Activated T-helper 9 cell treated with anti-CD3 and anti-CD28 coated beads, Interleukin-2, amount 50 U/mL, for 16 hours (primary cell): ENCODE measurements at places on chromosomes 5 and 9.

DNA sequence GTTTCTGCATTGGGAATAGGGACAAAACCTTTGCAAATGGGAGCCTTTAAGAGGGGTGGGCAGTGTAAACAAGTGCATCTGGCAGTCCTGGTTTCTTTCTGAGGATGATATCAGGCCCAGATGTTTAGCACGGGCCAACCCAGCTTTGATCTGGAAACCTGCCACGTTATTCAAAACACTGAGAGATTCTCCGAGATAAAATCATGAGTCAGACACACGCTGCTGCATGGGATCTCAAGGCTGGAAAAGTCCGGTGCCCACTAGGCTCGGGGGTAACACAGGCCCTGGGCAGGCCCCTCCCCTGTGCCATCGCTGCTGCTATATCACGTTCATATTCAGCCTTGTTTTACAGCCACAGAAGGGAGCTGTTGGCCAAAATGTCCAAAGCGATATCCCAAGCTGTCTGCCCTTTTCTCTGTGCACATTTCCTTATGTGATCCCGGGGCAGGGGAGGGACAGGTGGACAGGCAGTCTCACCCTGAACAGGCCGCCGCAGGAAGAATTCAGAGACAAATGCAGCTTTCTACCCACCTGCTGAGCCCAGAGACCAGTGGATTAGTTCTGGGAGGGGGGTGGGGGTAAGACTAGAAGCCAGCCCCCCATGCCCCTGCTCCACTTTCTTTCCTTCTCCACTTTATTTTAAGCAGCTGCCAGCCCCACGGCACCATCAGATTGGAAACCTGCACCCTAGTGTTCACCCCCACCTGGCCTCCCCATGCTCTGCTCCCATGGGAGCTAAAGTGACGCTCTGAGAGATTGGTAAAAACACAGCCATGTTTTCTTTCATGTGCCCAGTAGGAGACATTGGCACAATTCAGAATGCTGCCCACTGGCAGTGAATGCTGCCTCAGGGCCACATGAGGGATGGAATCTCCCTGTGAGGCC lies 63.1 kb downstream of the TMOD1 start:
- no peak for DNase-seq

DNA sequence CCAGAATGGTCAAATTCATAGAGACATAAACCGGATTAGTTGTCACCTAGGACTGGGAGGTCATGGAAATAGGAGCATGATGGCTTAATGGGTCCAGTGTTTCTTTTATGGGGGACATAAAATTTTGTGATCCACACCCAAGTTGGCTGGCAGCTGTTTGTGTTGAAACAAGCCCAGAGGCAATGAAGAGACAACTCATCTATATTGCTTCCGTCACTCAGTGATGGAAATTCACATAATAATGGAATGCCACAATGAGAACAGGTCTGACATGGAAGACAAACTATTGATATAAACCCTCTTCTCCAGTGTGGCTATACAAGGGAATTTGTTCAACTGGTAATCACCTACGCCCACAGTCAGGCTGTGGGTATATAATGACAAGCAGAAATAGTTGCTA lies 173.2 kb downstream of the GNA14 start:
- no peak for DNase-seq

DNA sequence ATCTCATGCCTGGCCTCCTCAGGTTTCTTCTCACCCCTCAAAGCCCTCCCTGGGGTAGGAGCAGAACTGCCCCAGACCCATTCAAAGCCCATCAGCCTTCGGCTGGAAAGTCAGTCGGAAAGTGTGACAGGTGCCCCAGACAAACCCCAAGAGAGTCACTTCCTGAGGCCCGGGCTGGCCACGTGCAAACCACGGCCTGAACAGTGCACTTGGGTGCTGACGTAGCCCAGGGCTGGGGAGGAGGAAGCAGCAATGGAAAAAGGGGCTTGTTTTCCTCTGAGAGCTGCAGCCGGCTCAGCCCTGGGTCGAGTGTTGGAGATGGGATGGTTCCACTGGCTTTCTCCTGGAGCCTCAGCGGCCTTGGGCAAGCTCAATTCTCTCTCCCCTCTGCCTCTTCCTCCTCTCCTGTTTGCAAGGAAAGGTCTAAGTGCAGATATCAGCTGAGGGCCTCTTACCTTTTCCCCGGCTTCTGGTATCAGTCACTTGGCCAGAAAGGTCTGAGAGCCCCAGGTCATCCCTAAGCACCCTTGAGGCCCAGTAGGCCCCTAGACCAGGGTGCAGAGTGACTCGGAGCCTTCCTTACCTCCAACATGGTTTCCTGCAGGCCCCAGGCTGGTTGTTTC lies 5.9 kb upstream of the EGR1 start:
- DNase-seq, result peak; percentile 69

DNA sequence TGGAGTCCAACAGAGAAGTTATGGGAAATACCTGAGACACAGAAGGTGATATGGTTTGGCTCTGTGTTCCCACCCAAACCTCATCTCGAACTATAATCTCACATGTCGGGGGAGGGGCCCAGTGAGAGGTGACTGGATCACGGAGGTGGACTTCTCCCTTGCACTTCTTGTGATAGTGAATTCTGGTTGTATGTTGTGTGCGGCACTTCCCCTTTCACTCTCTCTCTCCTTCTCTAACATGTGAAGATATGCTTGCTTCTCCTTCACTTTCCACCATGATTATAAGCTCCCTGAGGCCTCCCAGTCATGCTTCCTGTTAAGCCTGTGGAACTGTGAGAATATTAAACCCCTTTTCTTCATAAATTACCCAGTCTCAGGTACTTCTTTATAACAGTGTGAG lies 96.1 kb downstream of the TMEM232 start:
- DNase-seq, result no peak

DNA sequence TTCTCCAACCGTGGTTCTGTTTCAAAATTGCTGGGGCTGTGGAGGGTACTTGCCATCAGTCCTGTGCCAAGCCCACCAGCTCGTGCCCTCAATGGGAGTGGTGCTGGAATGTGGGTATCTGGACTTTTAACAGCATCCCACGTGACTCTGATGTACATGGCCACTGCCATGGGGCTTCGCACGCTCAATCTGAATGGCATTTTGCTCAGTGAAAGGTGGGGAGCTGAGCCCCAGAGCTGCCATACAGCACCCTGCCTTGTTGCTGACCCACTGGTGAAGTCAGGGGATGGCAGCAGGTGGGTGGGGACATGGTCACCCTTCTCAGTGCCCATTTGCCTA lies 16.6 kb upstream of the SYNPO start:
- no peak for DNase-seq

DNA sequence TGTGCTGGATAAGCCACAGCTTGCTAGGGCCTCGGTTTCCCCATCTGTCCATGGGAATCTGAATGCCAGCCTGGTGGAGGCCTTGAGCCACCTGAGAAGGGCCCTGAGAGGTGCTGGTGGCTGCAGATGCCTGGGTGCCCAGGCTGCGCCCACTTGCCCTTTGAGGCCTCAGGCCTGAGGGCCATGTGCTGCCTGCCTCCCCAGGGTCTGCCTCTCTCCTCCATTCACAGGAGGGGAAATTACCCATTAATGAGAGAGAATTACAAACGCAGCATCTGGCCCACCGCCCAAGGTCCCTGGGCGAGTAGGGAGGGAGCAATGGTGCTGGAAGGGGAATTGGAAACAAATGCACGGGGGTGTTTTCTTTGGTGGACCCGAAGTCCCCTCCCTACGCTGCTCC lies 59.6 kb downstream of the BARX1 start:
- DNase-seq, result no peak

- DNase-seq, result no peak
Measured at GRCh38 chr5:51275428-51275827, 107.8 kb upstream of the ISL1 start.

- no peak for DNase-seq
Measured at GRCh38 chr5:132388244-132389050, 18.9 kb downstream of the SLC22A5 start.

GRCh38 chr9:37617161-37617560 lies 24.8 kb upstream of the TOMM5 start:
- DNase-seq, result no peak

- DNase-seq, result no peak
Measured at GRCh38 chr9:85428230-85428629, 313.5 kb downstream of the AGTPBP1 start.

GRCh38 chr5:151935135-151935695 lies 10.6 kb upstream of the GLRA1 start:
- DNase-seq, result no peak

DNA sequence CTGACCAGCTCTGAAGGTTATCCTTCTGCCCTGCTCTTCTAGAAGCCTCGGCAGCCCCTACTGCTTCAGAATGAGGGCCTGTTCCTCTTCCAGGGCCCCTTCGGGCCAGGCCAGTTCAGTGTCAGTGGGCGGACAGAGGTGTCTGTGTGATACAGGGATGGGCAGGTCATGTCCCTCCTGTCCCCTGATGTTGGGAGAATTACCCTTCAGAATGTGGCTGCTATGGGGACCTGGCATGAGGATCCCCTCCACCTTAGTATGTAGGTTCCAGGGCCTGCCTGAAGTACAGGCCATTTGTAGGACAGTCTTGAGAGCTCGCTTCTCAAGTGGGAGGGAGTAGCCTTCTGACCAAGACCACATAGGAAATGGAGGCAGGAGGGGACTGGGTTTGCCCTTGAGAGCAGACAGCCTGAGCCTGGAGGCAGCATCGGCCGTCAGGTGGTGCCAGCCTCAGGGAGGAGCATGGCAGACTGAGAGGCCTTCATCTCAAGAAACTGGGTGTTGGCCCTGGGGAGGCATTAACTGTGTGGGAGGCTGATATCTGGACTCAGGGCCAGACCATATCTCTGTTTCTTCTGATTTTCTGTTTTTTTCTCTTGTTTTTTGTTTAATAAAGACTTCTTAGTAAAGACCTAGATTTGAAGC lies 32.0 kb downstream of the ANGPTL2 start:
- no peak for DNase-seq

DNA sequence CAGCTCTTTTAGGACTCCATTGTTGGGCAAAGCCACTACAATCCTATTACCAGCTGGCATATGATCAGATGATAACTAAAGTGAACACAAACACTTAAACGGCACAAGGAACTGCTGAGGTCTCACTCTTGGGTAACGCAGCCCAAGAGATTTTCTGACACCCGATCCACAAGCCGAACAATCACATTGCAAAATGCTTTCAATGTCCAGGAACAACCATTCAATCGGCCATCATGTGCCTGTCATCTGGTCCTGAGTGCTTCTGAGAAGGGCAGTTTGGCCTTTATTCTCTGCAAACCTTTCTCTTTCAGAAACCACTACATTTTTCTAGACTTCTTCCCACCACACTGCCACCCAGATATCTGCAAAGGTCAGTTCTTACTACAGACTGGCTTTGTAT lies 283.1 kb downstream of the GLIS3 start:
- no peak for DNase-seq

DNA sequence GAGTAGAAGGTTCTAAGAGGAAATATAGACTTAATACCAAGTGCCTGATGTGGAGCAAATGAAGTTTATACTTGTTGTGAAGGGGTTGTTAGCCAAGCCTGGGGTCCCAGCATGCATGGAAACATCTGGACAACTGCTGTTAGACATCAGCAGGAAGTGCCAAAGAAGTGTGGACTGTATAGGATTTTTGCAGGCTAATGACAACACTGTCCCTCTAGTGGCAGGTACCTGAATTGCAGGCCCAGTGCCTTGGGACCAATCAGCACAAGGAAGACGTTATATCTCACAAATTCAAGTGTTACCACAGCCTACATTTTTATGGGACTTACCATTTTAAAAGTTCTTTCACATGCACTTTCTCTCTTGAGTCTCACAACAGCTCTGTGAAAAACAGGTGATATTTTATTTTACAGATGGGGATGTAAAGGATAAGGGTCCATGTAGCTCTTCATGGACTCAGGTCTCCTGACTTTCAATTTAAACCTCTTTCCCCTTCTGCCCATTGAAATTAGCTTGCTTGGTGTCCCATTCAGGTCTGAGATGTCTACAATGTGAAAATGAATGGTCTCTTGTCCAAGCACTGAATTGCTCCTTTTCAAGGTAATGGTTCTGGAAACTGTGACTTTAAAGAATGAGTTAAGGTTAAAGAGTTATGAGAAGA lies 89.0 kb upstream of the MAP1B start:
- peak; percentile 20 for DNase-seq

- DNase-seq, result no peak
Measured at GRCh38 chr9:125906893-125907292, 159.7 kb downstream of the PBX3 start.

DNA sequence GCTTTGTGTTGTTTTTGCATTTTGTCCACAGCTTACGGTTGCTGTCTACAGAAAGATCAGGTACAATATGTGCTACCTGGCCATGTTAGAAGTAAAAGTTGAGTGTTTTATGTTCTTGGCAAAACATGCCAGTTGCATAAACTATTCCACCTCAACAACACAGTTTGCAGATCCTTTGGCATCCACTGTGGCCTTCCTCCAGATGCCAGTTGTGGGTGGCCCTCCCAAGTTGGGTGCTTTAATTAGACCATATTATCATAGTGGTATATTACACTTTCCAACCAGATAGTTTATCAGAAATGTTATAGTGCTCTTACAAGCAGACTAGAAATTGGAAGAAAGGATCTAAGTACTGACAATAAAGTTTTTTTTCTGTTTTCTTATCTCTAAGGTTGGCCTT lies 386.9 kb upstream of the KCNN2 start:
- DNase-seq, result no peak

- DNase-seq, result no peak
Measured at GRCh38 chr9:134324359-134325095, 1.7 kb upstream of the RXRA start.

DNA sequence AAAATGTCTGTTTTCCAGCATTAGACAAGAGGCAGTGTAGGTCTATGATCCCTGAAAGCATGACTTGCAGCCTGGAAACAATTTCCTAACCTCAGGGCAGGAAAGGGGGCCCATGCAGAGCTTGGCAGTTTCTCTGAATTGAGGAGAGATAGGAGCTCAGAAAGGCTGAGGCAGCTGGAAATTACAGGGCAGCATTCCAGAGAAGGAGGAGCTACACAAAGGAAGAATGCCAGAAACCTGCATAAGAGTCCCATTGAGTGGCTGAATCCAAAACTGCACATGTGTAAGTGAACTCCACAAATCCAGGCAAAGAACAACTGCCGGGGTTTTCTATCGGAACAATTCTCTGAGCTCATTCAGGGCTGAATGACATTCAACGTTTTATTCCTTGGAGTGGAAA lies 346.8 kb downstream of the PIK3R1 start:
- DNase-seq, result no peak
